ENCODE measurements at places on chromosomes 5 and 9.

DNA sequence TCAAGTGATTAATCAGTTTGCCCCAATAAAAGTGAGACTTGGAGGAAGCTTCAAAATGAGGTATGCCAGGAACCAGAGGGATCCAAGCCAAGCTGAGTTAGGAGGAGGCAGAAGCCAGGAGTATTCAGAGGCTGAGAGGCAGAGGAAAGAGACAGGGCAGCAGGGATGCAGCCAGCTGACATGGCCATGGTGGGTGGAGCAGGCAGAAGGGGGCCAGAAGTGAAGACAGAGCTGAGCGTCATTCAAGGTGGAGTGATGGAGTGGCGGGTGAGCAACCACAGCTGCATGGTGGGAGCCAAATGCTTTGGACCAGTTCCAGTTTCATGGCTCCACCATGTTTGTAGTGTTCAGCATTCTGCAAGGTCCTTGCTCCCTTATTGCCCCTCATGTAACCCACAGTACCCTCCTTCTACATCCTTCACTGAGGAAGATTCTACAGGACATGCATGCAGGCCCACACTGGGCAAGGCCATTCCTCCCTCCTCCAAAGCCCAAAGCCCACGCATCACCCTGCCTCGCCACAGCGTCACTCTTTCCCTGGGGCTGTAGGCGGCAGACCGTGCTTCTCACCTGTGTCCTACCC lies 100.6 kb downstream of the FSTL4 start:
- no peak for DNase-seq

DNA sequence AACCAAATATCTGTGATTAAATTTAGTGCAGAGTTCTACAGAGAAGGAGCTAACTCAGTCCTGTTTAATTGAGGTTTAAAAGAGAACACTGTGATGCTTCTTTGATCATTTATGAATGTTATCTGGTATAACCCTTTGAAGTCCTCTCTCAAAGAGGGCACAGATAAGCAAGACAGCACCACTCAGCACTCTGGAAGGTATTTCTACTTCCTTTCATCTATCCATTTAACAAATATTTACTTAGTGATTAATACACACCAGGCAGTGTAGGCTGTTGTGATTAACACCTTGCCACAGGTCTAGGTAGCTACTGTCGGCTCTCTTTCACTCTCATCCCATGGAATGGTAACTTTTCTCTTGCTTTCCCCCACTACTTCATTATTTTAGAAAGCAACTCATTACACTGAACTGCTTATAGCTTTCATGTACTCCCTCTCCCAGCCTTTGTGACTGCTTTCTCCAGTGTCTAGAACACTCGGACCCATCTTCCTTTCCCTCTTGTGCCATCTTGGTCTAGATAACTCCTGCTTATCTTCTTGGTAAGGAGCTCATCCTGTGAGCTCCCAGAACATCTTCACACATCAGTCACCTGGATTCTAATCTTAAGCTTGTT lies 54.7 kb downstream of the GLDC start:
- DNase-seq: no peak

DNA sequence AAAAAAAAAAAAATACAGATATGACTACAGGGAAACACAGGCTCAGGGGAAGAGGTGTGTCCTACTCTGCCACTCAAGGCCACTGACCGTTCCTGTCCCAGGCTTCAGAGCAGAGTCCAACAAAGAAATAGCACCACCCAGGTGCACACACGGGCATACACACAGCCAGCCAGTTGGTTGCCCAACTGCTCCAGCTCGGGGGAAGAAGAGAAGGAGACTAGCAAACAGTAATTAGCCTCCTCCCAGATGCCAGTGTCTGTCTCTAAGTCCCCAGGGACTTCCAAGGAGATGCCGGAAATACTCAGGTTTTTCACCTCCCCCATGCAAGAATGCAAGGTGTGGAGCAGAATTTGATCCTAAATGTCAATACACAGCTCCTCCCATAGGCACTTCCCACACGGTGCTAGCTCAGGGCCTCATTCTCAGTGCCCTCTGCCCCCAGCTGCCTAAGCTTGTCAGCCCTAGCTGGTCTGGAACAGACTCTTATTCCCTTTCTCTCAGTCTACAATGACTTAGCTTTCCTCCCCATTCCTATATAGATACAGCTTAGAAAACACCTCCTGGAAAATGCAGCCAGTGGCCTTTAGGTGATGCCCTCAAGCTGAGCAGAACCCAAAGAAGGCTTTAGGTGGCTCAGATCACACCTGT lies 1.7 kb downstream of the MYORG start:
- DNase-seq: no peak

- DNase-seq: no peak
Measured at GRCh38 chr5:54988218-54988617, 2.8 kb upstream of the ESM1 start.

DNA sequence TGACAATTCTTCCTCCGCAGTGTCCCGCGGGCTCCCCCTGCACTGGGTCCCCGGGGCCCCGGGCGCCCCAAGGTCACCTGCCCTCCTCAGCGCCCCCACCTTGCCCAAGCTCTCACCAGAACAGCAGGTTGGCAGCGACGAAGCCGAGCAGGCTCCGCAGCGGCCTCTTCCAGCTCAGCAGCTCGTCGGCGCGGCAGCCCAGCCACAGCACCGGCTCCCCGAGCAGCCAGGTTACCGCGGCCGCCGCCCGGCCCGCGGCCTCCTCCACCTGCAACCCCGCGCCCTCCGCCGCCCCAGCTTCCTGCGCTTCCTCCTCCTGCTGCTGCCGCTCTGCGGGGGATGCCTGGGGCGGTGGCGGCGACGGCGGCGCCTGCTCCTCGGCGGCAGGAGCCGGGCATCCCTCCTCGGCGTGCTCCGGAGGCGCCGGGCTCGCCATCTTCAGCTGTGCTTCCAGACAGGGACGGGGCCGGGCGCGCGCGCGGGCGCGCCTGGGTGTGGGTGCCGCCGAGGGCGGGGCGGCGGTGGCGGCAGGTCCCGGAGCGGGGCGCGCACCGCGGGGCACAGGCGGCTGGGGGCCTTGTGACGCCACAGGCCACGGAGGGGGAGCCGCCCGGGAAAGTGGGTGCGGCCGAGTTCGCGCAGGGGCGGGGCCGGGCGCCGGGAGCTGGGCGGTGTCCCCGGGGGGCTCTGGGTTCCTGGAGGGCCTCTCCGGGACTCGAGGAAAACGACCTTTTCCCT lies at the start of gene RETREG1:
Gene RETREG1, minus strand, starts transcription at position 462 of the 738 bp plus-strand sequence. Its CDS starts 26 bp downstream, at position 436.
- DNase-seq: no peak

All from cerebellar nuclear complex (tissue), 1 donor.